HFFc6 (cell line): ENCODE measurements at places on chromosomes 7 and 10.

- peaks cover 16% of the 10 kb centered on the region for H3K27me3 ChIP-seq
- no peak overlapping the region for H3K4me3 ChIP-seq
- 0 out of 2 replicates have a peak, but pooled peaks cover under 1% of the 10 kb centered on the region for H3K36me3 ChIP-seq
- no peak overlapping the region for H3K27ac ChIP-seq
Measured at GRCh38 chr10:6133331-6134098, 44.7 kb downstream of the RBM17 start.

- no peak for DNase-seq
- no peak overlapping the region for H3K4me3 ChIP-seq
- H3K27ac ChIP-seq = no peak overlapping the region
- peaks cover 5% of the 10 kb centered on the region; the same call in 1 of the 2 replicates for H3K36me3 ChIP-seq
- H3K27me3 ChIP-seq = no peaks in the 10 kb centered on the region
Measured at GRCh38 chr10:109200646-109201045, 722.7 kb downstream of the XPNPEP1 start.

- no peaks in the 10 kb centered on the region for H3K36me3 ChIP-seq
- peak; percentile 98 for DNase-seq
- peaks cover 1% of the 10 kb centered on the region; the same call in 1 of the 2 replicates for H3K27me3 ChIP-seq
- H3K27ac ChIP-seq = peak overlapping the region; percentile 91
- H3K4me1 ChIP-seq = peaks cover 41% of the 10 kb centered on the region
Measured at GRCh38 chr10:21292763-21293517, 232.5 kb downstream of the SKIDA1 start.

DNA sequence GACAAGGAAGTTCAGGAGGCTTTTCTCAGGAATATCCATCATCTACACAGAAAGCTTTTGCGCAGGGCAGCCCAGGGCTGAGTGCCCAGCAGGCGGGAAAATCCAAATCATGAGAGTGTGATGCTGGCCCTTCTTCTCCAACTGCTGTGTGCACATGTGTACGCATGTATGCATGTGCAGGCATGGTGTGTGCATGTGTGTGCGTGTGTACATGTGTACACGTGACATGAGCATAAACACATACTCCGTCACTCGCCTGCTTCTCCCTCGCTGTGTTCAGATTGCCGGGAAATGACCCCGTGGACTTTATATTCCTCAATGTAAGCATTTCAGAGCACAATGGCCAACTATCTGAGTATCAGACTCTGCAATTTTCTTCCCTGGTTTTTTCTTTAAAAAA is 85.1 kb downstream of the PRPF18 start:
- H3K27ac ChIP-seq = no peak overlapping the region
- H3K27me3 ChIP-seq = peaks cover 3% of the 10 kb centered on the region
- no peak overlapping the region for H3K4me3 ChIP-seq

- no peak overlapping the region for H3K27ac ChIP-seq
- DNase-seq = no peak
- H3K4me1 ChIP-seq = no peaks in the 10 kb centered on the region
- H3K27me3 ChIP-seq = no peaks in the 10 kb centered on the region
- no peak overlapping the region for H3K4me3 ChIP-seq
Measured at GRCh38 chr7:7672545-7673239, 32.1 kb downstream of the UMAD1 start.

DNA sequence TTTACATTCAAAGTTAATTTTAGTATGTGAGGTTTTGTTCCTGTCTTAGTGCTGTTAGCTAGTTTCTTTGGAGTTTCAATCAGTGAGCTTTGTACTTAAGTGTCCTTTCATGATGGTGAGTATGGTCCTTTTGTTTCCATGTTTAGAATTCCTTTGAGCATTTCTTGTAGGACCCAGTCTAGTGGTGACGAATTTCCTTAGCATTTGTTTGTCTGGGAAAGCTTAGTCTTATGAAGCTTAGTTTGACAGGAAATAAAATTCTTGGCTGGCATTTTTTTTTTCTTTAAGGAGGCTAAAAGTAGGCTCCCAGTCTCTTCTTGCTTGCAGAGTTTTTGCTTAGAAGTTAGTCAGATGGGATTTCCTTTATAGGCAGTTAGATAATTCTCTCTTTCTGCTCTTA is 209.2 kb upstream of the SEMA3C start:
- no peaks in the 10 kb centered on the region for H3K27me3 ChIP-seq
- H3K36me3 ChIP-seq = peaks cover 18% of the 10 kb centered on the region
- H3K4me1 ChIP-seq = peaks cover 14% of the 10 kb centered on the region
- H3K27ac ChIP-seq = no peak overlapping the region

DNA sequence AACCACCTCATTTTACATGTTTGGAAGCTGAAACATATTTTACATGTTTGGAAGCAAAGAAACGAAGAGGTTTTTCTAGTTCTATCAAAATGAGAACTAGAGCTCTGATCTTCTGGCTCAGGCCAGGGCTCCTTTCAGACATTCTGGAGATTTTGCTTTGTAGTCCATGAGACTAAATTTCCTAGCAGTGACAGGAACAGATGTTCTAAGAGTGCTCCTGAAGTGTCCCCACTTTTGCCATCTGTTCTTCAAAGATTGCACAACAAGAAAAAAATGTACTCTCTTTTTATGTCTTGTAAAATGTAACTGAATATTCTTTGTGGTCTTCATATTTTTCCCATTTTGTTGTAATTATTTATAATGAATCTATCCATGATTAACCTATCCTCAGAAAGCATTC is 196.4 kb upstream of the PCLO start:
- no peak for DNase-seq
- H3K27ac ChIP-seq = no peak overlapping the region
- no peaks in the 10 kb centered on the region for H3K36me3 ChIP-seq
- H3K27me3 ChIP-seq = no peaks in the 10 kb centered on the region
- H3K4me1 ChIP-seq = no peaks in the 10 kb centered on the region

GRCh38 chr10:12269056-12269455 is 73.1 kb downstream of the CDC123 start:
- H3K27me3 ChIP-seq = peaks cover 7% of the 10 kb centered on the region
- H3K36me3 ChIP-seq = no peaks in the 10 kb centered on the region
- H3K4me1 ChIP-seq = peaks cover 12% of the 10 kb centered on the region
- no peak overlapping the region for H3K4me3 ChIP-seq
- DNase-seq = no peak
- H3K27ac ChIP-seq = no peak overlapping the region

- H3K27ac ChIP-seq = no peak overlapping the region
- DNase-seq = no peak
- no peaks in the 10 kb centered on the region for H3K36me3 ChIP-seq
- no peak overlapping the region for H3K4me3 ChIP-seq
Measured at GRCh38 chr7:137695942-137696341, 150.8 kb downstream of the DGKI start.
